CD4-positive, alpha-beta T cell treated with Interleukin-17A for 1 hour (primary cell): ENCODE measurements at places on chromosomes 16 and 17.

DNA sequence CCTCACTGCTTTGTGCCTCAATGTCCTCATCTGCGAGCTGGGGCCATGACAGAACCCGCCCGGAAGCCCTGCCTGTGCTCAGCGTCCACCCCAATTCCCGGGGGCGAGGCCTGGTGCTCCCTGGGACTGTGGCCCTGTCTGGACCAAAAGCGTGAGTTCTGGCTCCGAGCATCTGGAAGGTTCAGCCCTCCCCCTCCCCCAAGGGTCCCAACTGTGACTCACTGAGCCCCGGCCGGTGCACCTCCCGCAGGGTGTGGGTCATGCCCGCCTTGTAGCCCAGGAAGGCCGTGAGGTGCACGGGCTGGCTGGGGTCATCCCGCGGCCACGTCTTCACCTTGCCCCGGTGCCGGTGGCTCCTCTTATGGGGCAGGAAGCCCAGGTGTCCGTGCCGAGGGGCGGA is 755 bp downstream of the RPL3L start:
- DNase-seq, result no peak

DNA sequence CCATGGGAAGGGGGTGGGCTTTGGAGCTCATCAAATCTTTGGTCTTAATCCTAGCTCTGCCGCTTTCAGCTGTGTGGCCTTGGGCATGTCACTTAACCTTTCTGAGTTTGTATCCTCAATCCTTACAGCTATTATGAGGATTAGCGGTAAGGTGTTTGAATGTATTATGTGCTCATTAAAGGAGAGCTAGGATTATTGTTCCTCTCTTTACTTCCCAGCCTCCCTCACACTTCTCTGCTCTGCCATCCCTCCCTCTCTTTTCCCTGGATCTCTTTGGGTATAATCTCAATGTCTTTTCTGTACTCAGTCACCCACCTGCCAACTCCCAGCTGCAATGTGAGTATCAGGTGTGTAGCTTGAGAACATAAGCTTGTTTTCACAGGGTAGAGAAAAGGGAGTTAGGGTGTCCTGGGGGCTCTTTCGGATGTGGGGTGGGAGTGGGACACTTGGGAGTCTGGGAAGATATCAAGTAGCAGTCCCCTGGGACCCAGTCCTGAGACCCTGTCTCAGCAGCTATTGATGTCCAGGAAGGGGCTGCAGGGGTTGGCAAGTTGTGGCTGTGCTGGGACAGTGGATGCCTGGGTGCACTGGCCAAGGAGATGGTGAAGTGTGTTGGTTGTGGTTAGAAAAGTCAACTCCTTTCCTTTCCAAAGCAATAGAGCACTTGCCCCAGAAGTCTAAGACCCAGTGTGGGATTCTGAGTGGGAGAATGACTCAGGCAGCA is 1.8 kb downstream of the EFNB3 start:
- DNase-seq, result no peak

DNA sequence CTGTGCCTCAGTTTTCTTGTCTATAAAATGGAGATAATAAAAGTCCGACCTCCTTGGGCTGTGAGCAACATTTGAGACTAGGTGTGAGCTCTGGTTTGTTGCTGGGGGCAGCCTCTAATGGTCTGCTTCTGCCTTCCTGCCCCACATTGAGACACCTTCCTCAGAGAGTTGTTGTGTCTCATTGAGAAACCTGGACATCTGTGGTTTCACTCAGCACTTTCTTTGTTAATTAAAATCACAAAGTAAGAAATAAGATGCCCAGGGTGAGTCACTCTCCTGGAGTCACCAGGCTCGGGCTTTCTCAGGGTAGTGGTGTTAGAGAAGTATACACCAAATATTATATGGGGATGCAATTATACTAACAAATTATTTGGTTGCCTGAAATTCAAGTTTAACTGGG is 389.2 kb upstream of the SALL1 start:
- DNase-seq, result no peak

DNA sequence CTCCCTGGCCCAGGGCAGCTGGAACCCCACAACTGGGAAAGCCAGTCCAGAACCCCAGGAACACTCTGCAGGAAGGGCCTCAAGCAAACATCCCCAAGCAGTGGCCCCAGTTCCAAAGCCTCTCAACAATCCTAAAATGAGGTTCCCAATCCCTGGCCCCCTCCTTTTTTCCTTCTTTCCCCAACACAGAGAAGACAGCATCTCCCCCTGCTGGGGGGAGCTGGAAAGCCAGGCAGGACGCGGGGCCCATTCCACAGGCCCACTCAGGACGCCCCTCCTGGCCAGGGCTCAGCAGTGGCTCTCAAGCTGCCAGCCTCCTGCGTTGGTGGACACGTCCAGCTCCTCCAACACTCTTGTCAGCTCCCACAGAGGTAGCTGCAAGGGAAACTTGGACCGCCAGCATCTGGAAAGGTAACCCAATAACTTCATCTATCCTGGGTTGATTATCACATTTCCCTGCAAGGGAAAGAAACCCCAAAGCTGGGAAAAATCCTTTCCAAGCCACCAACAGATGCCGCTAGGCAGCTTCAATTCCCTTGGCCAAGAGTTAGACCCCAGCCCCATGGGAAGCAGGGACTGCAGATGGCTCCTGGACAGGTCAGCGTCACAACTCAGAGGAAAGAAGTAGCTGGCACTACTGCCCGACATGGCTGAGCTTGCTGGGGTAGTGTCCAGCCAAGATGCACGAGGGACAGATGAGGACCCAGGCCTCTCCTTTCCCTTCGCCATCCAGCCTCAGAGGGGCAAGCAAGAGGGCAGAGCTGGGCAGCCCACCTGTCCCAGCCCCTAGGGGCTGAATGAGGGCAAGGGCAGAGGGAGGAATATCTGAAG is 7.6 kb downstream of the HDAC5 start:
- no peak for DNase-seq

- no peak for DNase-seq
These were observed 198.7 kb downstream of the KCNJ2 start for GRCh38 chr17:70368011-70368410.

GRCh38 chr17:2120586-2121335 is 65.9 kb downstream of the HIC1 start:
- no peak for DNase-seq

DNA sequence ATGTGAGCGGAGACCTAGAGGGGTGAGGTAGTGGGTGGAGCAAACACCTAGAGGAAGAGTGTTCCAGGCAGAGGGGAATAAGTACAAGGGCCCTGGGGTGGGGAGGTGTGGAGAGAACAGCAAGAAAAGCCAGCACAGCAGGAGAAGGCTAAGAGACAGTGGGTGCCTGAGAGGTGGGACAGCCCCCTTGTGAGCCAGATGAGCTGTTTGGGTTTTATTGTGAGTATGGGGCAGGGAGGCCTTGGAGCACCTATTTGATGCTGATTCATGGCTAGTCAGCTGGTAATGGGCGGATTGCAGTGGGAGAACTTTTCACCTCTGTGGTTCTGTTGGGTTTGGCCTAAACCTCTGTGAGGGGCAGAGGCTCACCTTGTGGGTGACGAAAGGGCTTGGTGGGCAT is 68.4 kb downstream of the ABCC1 start:
- DNase-seq, result no peak

DNA sequence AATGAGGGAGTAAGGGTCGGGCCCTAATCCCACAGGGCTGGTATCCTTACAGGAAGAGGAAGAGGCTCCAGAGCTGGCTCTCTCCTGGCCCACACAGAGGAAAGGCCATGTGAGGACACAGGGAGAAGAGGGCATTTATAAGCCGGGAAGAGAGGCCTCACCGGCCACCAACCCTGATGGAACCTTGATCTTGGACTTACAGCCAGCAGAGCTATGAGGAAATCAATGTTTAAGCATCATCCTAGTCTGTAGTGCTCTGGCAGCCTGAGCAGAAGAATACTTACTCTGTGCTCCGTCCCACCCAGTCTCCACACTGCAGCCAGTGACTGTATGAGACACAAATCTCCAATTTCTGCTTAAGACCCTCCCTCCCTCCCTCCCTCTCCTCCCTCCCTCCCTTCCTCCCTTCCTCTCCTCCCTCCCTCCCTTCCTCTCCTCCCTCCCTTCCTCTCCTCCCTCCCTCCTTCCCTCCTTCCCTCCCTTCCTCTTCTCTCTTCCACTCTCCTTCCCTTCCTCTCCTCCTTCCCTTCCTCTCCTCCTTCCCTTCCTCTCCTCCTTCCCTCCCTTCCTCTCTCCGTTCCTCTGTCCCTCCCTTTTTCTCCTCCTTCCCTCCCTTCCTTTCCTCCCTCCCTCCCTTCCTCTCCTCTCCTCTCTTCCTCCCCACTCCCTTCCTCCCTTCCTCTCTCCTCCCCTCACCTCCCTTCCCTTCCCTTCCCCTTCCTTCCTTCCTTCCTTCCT is 8.9 kb upstream of the TMEM220 start:
- DNase-seq, result no peak

DNA sequence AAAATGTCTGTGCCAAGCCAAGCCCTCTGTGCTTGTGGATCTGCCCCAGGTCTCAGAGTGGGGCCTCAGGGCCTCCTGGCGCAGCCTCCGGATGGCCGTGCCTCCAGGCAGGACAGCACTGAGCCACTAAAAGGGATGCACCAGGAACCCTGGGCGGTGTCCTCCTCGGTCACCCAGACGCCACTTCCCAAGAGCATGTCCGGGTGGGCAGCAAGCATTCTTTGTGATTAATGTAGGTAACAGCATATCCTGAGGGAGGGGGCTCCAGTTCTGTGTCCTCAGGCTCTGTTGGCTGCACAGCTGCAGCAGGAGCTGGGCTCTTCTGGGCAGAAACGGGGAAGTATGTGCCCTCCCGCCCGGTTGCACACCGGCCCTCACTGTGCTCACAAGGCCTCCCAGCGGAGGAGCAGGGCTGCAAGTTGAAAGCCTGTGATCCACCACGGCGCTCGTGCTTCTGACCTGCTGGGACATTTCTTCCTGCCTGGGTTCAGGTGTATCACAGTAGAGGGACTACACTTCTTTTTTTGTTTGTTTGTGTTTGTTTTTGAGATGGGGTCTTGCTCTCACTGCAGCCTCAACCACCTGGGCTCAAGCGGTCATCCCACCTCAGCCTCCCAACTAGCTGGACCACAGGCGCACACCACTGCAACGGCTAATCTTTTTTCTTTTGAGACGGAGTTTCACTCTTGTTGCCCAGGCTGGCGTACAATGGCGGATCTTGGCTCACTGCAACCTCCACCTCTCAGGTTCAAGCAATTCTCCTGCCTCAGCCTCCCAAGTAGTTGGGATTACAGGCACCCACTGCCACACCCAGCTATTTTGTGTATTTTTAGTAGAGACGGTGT is 37.9 kb upstream of the CHMP6 start:
- no peak for DNase-seq

- DNase-seq, result no peak
These were observed 174.8 kb downstream of the NTN1 start for GRCh38 chr17:9195961-9196670.

DNA sequence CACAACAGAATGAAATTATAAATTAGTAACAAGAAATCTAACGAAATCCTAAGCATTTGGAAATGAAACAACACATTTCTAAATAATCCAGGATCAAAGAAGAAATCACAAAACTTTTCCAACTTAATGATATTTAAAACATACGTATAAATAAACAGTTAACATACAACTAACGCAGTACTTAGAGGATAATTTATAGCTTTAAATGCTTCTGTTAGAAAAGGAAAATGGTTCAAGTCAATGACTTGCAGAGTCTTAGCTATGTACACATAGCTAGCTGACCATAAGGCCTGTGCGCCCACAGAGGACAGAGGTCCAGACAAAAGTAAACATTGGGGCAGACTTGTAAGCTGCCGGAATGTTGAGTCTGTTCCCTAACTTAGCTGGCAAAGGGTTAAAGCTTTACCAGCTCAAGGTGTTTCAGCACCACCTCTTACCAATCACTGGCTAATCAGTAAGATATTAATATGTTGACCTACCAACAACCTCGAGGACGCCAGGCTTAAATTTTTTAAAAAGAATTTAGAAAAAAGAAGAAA is 84.6 kb downstream of the PARN start:
- DNase-seq, result no peak

GRCh38 chr17:30921544-30922196 is at the start of gene ADAP2:
Gene ADAP2, plus strand, starts transcription at chr17:30921945. Its CDS starts 70 bp downstream, at chr17:30922015.
- DNase-seq, result no peak

- DNase-seq, result no peak
These were observed 92.3 kb downstream of the C16orf78 start for GRCh38 chr16:49465661-49466528.

GRCh38 chr17:50498021-50498874 is 10.0 kb upstream of the MYCBPAP start:
- no peak for DNase-seq

GRCh38 chr16:17404941-17405689 is 65.6 kb downstream of the XYLT1 start:
- no peak for DNase-seq

- DNase-seq, result no peak
These were observed 6.9 kb upstream of the GSE1 start for GRCh38 chr16:85605912-85606841.

GRCh38 chr17:81733507-81734404 is 21.7 kb downstream of the SLC25A10 start:
- DNase-seq, result peak; percentile 64
